ENCODE measurements at places on chromosomes 5 and 9.

DNA sequence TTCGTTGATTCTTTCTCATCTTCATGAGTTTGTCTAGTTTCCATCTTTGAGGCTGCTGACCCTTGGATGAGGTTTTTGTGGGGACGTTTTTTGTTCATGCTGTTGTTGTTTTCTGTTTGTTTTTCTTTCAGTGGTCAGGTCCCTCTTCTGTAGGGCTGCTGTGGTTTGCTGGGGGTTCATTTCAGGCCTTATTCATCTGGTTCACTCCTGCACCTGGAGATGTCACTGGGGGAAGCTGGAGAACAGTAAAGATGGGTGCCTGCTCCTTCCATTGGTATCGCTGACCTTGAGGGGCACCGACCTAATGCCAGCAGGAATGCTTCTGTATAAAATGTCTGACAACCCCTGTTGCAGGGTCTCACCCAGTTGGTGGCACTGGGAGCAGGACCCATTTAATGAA, 8.5 kb downstream of the OR1N2 start:
- DNase-seq, result no peak

GRCh38 chr9:117097761-117098160, 317.1 kb downstream of the ASTN2 start:
- no peak for DNase-seq

DNA sequence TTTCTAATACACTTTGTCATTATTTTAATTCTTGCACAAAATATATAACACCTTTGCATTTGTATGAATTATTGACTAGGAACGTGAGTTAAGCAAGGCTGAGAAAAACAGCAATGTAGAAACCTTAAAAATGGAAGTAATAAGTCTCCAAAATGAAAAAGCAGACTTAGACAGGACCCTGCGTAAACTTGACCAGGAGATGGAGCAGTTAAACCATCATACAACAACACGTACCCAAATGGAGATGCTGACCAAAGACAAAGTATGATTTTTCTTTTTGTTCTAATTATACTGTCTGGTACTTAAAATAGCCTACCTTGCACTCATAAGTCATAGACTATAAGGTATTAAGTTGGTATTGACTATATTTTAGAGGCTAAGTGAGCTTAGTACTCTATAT, 34.4 kb downstream of the RAD50 start:
- DNase-seq, result no peak

DNA sequence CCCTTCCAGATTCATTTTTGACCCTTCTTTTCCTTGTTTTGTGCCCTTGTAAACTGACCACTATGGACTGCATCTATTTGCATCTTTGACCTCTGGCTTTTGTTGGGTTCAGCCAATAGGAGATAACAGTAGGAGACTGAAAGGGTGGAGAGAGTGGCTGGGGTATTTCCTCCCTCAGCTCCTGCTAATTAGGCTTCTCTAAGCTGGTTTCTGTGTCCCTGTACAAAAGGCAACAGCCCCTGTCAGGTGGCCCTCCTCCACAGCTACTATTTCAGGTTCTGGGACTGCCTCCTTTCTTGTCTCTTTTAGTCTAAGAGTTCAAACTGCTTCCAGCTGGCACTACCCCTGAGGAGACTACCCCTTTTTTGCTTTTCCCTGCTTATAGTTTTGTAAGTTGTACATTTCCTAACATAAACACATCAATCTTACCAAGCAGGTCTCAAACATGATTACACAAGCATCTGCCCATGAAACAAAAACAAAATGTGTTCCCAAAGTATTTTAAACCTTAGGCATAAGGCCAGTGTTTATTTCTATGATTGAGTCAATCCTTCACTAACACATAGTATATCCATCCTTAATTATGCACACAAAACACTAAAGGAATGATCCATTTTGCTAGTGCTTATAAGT, 262.0 kb upstream of the TRPM3 start:
- no peak for DNase-seq

GRCh38 chr5:58121391-58121790, 338.5 kb downstream of the PLK2 start:
- no peak for DNase-seq

DNA sequence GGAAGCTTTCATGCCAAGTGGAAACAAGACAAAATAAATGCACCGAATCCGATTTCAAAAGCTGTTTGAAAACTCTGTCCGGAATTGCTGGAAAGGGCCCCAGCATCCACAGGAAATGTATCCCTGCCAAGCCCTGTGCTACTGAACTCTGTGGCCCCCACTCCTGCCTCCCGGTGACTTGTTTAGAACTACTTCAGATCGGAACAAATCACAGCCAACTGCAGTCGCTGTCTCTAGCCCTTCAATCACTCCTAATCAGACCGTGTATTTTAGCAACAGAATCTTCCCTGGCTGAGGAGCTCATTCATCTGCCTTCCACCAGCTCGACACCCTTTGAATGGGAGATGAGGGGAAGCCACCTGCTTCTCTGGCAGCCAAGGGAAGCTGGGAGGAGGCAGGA, 94.1 kb downstream of the KCNIP1 start:
- no peak for DNase-seq

DNA sequence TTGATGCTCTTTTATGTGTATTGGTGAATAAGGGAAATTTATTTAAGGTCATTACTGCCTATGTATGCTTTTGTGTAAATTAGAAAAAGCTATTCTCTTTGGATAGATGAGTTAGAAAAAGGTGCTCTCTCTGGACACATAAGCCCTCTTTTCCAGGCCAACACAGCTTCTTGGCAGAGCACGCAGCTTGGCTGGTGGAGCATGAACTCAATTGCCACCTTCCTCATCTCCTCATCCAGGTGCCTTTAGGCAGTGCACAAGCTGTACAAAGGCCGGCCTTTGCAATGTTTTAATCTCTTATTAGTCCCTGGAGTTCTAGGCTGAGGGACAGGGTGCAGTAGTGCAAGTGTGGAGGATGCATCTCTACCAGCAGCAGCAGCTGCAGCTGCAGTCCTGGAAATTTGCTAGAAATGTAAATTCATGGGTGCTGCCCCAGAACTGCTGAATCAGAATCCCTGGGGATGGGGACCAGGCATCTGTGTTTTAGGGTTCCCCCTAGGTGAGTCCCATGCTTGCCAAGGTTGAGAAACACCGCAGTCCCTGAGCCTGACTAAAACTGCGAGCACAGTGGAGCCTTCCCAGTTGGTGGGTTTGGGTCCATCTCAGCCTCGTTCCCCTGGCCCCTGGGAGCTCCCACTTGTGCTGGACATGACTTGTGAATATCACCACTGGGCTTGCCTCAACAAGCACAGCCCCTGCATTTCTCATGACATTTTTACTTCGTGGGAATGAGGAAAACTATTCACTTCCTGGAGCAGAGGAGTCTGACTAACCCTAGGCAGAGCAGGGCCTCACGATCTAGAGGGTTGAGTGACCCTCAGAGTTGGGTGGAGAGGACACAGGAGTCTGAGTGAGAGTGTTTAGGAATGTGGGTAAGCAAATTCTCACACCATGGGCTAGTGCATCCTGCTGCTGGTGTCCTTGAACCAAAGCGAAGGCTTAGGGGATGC, 272.3 kb downstream of the ZSWIM6 start:
- DNase-seq, result no peak

GRCh38 chr5:118919016-118919415, 69.3 kb downstream of the DTWD2 start:
- DNase-seq, result no peak

GRCh38 chr5:45512521-45512920, 183.7 kb downstream of the HCN1 start:
- no peak for DNase-seq

GRCh38 chr5:151317871-151318270, 14.3 kb upstream of the SLC36A3 start:
- DNase-seq, result no peak

DNA sequence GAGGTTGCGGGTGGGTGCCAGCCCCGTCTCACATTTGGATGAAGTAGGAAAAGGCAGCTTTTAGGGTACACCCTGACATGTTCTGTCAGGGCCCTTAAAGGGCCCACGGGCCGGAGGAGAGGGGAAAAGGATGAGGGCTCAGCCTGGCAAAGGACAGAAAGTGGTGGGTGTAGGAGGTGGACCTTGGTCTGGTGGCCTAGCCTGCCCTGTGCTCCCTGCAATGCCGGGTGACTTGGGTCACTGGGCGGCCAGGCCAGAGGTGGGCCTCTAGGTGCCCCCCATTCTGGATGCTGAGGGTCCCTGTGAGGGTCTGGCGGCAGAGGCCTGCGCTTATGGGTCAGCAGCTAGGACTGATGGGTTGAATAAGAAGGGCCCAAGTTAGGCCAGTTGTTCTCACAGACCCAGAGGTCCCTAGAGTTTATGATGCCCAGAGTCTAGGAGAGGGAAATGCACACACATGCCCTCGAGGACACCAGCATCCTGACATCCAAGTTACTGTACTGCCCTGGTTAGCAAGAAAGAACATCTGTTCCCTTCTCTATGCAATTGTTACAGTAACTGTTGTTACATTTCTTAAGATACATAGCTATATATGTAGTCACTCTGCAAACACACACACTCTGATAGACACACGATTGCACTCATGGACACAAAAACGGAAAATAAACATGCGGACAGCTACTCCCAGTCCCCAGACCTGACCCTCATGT, 12.5 kb downstream of the TRIM7 start:
- DNase-seq, result no peak

- no peak for DNase-seq
Measured at GRCh38 chr5:39526914-39527477, 102.2 kb upstream of the DAB2 start.

GRCh38 chr9:120845255-120845654, 2.5 kb upstream of the PSMD5 start:
- no peak for DNase-seq

DNA sequence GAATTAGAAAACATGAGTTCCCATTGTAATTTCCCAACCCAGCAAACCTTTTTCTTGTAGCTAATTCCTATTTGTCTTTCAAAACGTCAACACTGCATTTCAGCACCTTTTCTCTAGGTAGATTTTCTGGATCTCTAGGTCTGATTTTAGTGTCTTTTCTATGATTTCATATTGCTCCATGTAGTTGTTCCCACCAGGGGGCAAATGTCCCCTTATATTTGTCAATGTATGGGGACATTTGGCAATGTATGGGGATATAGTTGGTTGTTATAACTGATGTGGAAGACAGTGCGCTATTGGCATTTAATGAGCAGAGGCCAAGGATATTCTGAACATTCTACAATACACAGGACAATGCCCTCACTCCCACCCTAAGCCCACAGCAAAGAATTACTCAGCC, 273.9 kb upstream of the ADRA1B start:
- no peak for DNase-seq
